ENCODE measurements at places on chromosomes 6 and 20. TPM values are rescaled to one million over a fixed set of nuclear protein-coding genes. Genes with fewer than 3 reads are reported as not detected.

DNA sequence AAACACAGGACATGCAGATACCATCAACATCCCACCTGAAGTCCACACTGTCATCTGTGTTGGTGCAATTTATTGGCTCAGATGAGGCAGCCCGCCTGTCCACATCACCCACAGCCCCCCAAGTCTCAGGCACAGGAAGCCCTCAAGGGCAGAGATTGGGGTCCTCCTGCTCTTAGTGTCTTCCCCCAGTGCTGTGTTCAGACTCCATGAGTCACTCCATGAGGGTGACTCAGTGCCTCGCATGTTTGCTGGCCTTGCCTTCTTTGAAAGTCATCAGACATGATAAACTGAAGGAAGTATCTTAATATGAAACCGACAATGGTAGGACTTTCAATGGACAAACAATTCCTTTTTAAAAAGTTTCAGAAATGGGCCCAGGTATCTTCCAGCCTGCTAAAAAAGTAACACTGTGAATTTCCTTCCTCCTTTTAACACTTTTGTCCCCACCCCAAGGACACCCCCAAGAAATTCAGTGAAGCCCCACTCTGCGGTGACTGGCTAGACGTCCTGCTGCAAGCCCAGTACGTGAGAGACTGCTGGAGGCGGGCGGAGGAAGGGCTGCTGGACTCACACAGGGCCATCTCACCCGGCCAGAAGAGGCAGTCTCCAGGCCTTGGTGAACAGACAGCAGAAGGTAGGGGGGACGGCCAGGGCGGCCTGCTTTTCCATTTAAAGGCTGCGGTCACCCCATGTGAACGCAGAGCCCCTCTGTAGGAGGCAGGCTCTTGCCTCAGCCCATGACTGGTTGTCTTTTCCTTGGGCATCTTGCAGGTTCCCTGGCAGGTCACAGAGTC is 43.0 kb upstream of the KCNK16 start:
- H3K27ac ChIP-seq: no peak overlapping the region
- no peaks in the 10 kb centered on the region for H3K4me1 ChIP-seq
- no peaks in the 10 kb centered on the region for H3K27me3 ChIP-seq
- no peak for DNase-seq
- no peaks in the 10 kb centered on the region for H3K36me3 ChIP-seq

- no peaks in the 10 kb centered on the region for H3K27me3 ChIP-seq
- no peaks in the 10 kb centered on the region for H3K4me1 ChIP-seq
- DNase-seq: no peak
Observed at GRCh38 chr20:3843490-3843889, 3.1 kb upstream of the MAVS start.

Gene BIRC7
- total RNA-seq: 0.31 TPM

- H3K27me3 ChIP-seq: no peaks in the 10 kb centered on the region
- H3K4me3 ChIP-seq: no peak overlapping the region
- no peaks in the 10 kb centered on the region for H3K36me3 ChIP-seq
- DNase-seq: no peak
Observed at GRCh38 chr6:149202952-149203351, 114.6 kb upstream of the TAB2 start.

DNA sequence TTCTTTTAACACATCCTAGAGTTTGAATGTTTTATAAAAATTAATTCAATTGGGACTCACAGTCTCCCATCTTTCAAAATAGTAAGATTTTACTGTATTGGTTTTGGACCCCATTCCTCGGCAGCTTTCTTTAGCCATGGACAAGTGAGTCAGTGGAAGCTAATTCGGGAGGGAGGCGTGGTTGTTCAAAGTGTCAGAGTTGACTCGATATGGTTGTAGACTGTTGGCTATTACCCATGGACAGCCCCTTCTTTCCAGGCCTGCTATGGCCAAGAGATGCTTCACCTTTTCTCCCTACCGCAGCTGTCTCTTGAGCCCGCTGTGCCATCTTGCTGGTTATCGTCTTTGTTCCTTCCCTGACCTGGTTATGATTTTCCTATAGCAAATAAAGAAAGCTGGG is 243.0 kb downstream of the CD83 start:
- peaks cover 6% of the 10 kb centered on the region for H3K4me1 ChIP-seq
- DNase-seq: no peak
- no peaks in the 10 kb centered on the region for H3K36me3 ChIP-seq
- H3K4me3 ChIP-seq: no peak overlapping the region
- no peak overlapping the region for H3K27ac ChIP-seq

DNA sequence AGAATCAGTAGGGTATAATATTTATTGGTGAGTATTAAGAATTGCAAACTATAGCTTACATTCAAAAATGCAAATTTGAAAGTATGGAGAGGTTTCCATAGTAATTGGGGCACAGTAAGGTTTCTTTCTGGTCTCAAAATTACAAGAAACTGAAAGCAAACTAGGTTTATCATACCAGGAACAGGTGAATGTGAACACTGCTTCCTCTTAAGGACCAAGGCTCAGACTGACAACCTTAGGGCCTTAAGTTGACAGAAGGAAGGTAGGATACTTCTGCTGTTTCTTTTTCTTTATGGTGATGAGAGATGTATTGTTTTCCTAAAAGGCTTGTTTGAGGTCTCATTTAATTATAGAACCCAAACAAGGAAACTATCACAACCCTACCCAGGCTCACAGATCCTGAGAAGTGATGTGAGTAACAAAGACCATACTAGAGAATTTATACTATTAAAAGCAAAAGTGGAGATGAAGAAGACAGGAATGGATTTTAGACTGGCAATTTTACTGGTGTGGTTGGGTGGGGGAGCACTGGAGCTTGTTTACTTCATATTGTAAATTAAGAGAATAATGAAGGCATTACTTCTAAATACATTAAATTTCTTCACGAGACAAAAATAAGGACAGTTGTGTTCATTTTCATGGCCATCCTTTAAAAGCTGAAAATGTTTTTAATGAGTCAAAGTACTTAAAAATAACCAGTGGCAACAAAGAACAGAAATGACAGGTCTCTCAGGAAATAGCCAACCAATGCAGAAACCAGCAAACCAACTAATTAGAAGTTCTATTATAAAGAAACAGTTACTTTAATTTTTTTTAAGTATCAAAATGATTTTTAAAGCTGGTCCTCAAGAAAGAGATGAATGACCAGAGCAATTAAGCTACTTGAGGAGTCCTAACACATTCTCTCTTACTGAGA is 21.3 kb downstream of the STAU1 start:
- H3K36me3 ChIP-seq: peaks cover 10% of the 10 kb centered on the region
- H3K27ac ChIP-seq: no peak overlapping the region
- no peaks in the 10 kb centered on the region for H3K27me3 ChIP-seq
- DNase-seq: no peak
- H3K4me1 ChIP-seq: no peaks in the 10 kb centered on the region

GRCh38 chr20:61311656-61312387 is 59.8 kb downstream of the CDH4 start:
- no peaks in the 10 kb centered on the region for H3K36me3 ChIP-seq
- no peak overlapping the region for H3K4me3 ChIP-seq
- peaks cover 7% of the 10 kb centered on the region for H3K4me1 ChIP-seq
- H3K27ac ChIP-seq: no peak overlapping the region

Gene KHDRBS2
- total RNA-seq: 2.7 TPM

GRCh38 chr20:25077610-25078169 is 4.3 kb downstream of the VSX1 start:
- H3K36me3 ChIP-seq: no peaks in the 10 kb centered on the region
- peak overlapping the region; percentile 72 for H3K4me3 ChIP-seq
- H3K27ac ChIP-seq: no peak overlapping the region
- H3K4me1 ChIP-seq: no peaks in the 10 kb centered on the region

GRCh38 chr6:111623046-111623718 is 17.5 kb upstream of the TRAF3IP2 start:
- H3K4me3 ChIP-seq: no peak overlapping the region
- no peaks in the 10 kb centered on the region for H3K4me1 ChIP-seq
- no peaks in the 10 kb centered on the region for H3K27me3 ChIP-seq

DNA sequence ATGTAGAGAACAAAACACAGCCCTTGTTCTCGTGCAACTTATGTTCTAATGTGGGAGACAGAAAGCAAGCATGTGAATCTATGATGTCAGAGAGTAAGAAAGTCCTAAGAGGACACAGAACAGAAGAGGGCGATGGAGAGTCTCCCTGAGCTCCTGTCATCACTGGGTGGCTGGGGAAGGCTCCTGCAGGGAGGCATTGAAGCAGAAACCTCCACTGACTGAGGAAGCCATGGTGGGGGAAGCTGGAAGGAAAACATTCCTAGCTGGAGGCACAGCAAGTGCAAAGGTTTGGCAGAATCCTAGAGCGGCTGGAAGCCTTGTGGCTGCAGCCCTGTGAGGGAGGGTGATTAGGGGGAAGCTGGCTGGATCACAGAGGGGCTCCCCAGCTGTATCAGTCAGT is 248.0 kb downstream of the CDH26 start:
- H3K27ac ChIP-seq: no peak overlapping the region
- no peak overlapping the region for H3K4me3 ChIP-seq
- peak; percentile 76 for DNase-seq

DNA sequence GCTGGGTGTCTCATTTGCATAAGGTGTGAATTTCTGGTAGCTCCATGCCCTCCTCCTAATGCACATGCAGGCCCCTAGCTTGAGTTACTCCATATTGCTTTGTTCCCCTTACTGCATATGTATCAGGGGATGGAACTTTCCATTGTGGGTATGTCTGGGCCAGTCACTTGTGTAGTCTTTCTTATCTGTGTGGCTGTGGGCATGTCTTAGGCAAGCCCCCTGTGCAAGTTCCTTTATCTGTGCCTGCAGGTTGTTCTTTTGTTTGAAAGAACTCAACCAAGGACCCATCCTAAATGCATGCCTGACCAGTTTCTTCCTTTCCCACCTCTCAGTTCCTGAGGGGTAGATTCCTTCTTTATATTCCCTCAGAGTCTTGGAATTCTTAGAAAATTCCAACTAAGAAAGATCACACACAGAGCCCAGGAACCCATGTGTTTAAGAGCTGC is 23.6 kb downstream of the MBOAT1 start:
- H3K4me3 ChIP-seq: no peak overlapping the region
- H3K36me3 ChIP-seq: peaks cover 9% of the 10 kb centered on the region
- H3K4me1 ChIP-seq: no peaks in the 10 kb centered on the region
- DNase-seq: no peak
- H3K27ac ChIP-seq: no peak overlapping the region
- H3K27me3 ChIP-seq: no peaks in the 10 kb centered on the region

DNA sequence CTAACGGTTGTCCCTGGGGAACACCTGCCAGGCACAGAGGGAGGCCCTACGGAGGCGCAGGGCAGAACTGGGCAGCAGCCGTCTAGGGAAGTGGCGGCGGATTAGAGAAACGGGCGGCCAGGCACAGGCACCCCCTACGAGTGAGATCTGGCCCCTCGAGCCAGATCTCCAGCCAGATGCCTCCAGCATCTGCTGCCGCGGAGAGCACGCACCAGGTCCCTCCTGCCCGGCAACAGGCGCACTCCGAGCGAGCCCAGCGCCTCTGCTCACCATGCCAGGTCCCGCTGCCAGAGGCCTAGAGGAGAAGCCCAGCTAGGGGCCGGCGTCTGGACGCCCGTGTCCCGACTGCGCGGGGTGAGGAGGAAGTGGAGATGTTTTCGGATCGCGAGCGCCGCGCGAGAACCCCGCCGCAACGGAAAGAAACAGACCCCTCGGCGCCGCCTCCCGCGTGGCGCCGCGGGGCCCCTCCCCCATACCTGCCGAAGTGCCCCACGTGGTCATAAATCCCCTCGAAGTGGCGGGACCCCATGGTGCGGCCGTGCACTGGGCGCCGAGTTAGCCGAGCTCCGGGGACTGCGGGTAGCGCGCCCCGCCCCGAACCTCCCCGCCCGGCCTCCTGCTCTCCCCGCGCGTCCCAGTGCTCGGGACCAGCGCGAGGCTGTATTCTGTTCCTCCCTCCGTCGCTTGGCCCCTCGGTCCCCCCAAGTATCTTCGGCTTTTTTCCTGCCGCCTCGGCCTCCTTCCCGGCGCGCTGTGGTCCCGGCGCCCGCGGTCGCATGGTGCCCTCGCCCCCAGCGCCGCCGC is at the start of gene SLC22A16:
TSS of gene SLC22A16 (minus strand) at position 568 of the 804 bp plus-strand sequence. CDS start at position 529, 39 bp downstream.
- peaks cover 2% of the 10 kb centered on the region for H3K36me3 ChIP-seq
- H3K27me3 ChIP-seq: no peaks in the 10 kb centered on the region
- DNase-seq: no peak
- H3K4me3 ChIP-seq: no peak within 1 kb of the TSS
- H3K27ac ChIP-seq: no peak within 1 kb of the TSS

GRCh38 chr6:106976270-106976669 is 1.7 kb upstream of the CD24 start:
- H3K36me3 ChIP-seq: peaks cover 26% of the 10 kb centered on the region
- DNase-seq: no peak
- no peak overlapping the region for H3K27ac ChIP-seq
- H3K27me3 ChIP-seq: no peaks in the 10 kb centered on the region
- no peaks in the 10 kb centered on the region for H3K4me1 ChIP-seq

GRCh38 chr6:17705778-17706579 is 746 bp downstream of the NUP153 start:
- H3K4me1 ChIP-seq: peaks cover 2% of the 10 kb centered on the region
- no peaks in the 10 kb centered on the region for H3K27me3 ChIP-seq
- peak overlapping the region; percentile 84 for H3K4me3 ChIP-seq
- DNase-seq: peak; percentile 58
- peak overlapping the region; percentile 66 for H3K27ac ChIP-seq
- peaks cover 4% of the 10 kb centered on the region for H3K36me3 ChIP-seq

DNA sequence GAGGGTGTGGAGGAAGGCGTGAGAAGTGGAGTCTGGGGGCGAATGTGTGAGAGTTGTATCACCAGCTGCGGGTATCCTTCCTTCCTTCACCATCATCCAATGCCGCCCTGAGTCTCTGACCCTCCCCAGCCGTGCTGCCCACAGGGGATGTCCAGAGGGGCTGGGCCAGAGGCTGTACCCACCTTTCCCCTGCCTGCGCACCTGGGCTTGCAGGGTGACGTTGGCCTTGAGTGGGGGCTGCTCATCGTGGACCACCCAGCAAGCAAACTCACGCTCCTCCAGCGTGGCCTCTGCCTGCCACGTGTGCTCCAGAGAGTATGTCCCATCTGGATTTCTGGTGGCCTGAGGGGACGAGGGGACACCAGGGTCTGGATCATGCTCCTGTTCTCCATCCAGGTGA is 116.9 kb upstream of the SIRPA start:
- no peaks in the 10 kb centered on the region for H3K36me3 ChIP-seq
- H3K4me3 ChIP-seq: no peak overlapping the region
- no peaks in the 10 kb centered on the region for H3K4me1 ChIP-seq
- no peaks in the 10 kb centered on the region for H3K27me3 ChIP-seq
- no peak for DNase-seq
- H3K27ac ChIP-seq: no peak overlapping the region

GRCh38 chr6:139982652-139983295 is 608.3 kb upstream of the CITED2 start:
- peak; percentile 30 for DNase-seq
- H3K4me1 ChIP-seq: peaks cover 6% of the 10 kb centered on the region
- H3K27ac ChIP-seq: no peak overlapping the region
- H3K36me3 ChIP-seq: no peaks in the 10 kb centered on the region
- H3K4me3 ChIP-seq: peak overlapping the region; percentile 33
